Activated naive CD8-positive, alpha-beta T cell treated with anti-CD3 and anti-CD28 coated beads, Interleukin-2, amount 50 U/mL, for 24 hours (primary cell): ENCODE measurements at places on chromosomes 2 and 18.
A peak's percentile ranks its signal among the peaks of the same experiment; 100 is the strongest.

- no peak for DNase-seq
Measured at GRCh38 chr2:165113414-165113813, 90.4 kb downstream of the SCN3A start.

DNA sequence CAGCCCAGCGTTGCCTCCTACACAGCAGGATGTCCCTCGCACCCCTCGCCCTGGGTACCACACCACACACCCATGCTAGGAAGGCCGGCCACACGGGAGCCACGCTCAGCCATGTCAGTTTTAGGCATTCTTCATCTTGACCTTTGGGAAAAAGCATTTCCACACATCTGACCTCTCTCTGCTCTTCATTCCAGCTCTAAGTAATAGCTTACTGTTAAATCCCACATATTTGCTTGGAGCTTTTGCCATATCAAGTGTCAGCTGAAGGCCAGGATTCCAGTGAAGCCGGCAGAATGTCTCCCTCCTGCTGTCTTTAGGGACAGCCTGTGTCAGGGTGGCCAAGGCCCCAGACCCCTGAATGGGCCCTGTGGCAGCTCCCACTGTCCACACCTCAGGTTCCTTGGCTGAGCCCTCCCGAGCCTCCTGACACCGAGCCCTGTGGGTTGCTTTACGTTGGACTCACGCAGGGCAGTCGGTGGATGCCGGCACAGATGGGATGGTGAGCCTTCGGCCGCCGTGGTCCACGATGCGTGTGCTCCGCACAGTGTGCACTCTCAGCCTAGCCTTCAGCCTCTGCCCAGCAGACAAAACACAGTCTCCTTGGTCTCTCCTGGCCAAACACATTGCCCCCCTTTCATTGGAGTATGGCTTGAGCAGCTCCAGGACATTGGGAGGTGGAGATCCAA, 202.0 kb downstream of the SEPTIN10 start:
- DNase-seq, result no peak

DNA sequence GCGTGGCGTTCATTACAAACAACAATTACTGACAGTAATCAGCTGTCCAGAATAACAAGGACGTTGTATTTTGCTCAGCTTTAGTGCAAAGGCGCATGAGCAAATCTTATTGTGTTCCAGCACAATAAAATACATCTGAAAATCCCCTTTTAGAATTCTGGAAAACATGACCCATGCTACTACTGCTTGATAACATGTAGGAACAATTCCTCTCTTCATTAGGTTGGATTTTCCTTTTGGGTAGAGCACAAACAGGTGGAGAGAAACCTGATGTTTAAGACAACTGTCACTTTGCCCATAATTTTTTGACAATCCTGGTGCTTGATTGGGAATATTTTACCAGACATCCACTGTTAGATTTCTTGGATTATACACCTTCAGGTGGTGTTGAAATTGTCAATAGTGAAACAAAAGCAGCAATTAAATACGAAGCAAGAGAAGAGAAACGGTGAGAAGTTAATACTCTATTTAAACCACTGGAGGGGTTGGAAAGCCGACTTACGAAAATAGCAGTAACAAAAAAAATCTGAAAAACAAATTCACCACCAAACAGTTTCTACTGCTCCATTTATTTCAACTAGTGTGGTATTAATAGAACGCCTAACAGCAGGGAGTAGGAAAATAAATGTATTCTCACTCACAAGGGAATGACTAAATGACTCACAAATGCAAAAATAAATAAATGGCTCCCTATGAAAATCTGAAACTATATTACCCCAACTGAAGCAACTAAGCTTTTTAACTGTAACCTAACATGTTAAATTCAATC, 102.7 kb downstream of the CPO start:
- DNase-seq, result no peak

DNA sequence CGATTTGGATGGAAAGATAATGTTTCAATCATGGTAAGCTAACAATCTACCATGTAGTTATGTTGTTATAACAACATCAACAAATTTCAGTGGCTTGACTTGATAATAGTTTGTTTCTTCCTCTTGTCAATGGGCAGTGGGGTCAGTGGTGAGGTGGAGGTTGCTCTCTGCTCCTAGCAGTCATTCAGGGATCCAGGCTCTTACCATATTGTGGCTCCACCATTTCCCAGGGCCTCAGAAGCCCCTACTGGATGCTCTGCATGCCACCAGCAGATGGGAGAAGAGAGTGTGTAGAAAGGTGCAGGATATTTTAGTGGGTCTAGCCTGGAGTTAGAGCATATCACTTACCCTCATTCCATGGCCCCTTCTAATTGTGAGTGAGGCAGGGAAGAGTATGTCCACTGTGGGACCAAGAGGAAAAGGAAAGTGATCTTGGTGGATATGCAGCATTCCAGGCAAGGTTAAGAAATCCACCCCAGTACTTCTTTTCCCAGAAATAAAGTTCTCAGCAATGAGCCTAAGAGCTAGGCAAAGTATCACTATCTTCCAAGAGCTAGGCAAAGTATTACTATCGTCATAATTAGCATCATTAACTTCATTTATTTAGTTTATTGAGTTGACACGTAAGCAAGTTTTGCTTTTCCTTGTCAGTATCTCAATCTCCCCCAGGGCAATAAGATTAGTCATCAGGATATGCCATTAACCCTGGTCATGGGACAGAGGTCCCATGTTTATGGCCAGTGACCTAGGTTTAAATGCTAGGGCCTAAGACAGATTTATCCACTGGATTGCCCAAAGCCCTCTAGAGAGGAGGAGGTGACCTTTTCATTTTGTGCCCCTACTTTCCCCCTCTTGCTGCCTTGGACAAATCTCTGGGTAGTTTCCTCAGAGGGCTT, 4.2 kb upstream of the IWS1 start:
- no peak for DNase-seq

GRCh38 chr2:27225526-27225925, 8.4 kb downstream of the CAD start:
- DNase-seq, result no peak

- no peak for DNase-seq
Measured at GRCh38 chr2:238584617-238585016, 157.9 kb downstream of the ASB1 start.

- DNase-seq, result no peak
Measured at GRCh38 chr2:201950606-201951005, 83.0 kb upstream of the FZD7 start.

DNA sequence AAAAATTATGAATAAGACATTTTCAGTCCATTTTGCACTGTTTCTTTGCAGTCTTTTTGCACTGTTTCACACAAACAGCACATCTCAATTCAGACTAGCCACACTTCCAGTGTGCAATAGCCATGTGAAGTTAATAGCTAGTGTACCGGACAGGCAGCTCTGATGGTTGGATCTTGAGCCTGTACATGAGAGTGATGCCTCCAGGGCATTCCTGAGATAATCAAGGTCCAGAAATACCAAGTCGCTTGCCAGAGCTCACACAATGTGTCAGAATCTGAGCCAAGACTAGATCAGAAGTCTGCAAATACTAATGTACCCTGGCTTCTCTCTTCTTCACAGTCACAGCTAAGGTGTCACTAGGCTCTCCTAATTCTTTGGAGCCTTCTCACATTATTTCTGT, 180.2 kb downstream of the OSR1 start:
- DNase-seq, result no peak

DNA sequence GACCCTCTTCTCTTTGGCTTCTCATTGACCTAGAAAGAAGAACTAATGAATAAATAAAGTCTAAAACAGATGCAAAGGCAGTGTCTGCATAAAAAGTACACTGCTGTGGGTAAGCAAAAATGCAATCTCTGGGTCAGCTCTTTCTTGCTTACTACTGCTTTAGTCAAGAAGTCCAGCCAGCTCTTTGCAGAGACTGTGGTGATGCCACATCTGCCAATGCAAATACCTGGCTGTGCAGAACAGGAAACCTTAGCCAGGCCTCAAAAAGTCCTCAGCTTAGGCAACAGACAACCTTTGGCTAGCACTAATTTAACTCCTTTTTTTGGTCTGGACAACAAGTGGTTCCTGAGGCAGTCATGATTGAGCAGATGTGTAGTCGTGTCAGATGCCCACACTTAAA, 73.6 kb upstream of the RND3 start:
- DNase-seq, result no peak

- DNase-seq, result peak; percentile 62
Measured at GRCh38 chr2:225040856-225041206, 1.4 kb downstream of the DOCK10 start.

GRCh38 chr2:231318436-231318835, 77.1 kb upstream of the B3GNT7 start:
- DNase-seq, result no peak

DNA sequence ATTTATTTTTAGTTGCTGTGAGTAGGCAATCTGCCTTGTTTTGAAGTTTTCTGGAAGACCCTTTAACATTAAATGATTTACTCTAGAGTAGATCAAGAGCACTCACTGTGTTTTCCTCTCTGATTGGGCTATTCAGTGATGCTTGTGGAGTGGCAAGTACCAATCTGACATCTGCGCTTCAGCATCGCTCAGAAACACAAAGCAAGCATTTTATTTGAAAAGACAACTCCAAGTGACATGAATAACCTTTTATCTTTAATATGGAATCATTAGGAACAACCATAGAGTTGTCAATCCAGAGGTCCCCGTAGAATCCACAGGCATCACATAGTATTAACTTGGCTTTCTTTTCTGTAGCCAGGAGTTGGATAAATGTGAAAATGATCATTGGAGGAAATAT, 114.7 kb downstream of the CPS1 start:
- DNase-seq, result no peak
